Frontal cortex (tissue), 4 donors: ENCODE measurements at places on chromosomes 4 and X.

GRCh38 chr4:13159041-13159620 lies 325.0 kb downstream of the RAB28 start:
- DNase-seq = no peak

DNA sequence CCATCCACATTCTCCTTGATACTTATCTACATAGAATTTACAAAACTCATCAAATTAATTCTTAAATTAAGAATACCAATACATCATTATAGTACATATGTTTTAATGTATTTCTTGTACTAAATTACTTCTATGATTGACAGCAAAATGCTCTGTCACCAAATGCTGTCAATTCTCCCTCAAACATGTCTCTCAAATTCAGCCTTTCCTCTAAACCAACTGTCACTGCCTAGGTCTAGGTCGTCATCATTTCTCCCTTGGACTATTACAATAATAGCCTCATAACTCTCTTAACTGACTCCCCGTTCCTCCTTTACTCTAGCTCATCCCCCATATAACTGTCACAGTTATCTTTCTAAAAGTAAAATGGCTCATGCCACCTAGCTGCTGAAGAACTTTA lies 279.7 kb upstream of the FSTL5 start:
- DNase-seq = no peak

DNA sequence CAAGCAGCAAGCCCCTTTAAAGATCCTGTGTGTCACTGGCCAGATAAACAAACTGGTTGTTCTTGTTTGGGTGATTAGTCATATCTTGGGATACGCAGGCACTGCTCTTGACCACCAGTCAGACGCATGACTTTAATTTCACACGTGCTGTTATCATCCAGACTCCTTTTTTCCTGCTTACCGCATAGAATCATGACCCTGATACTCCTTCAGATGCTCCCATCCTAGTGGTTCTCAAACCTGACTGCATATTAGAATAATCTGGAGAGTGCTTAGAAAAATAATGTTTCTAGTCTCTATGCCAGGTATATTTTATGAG lies 78.8 kb downstream of the CLDN22 start:
- no peak for DNase-seq

DNA sequence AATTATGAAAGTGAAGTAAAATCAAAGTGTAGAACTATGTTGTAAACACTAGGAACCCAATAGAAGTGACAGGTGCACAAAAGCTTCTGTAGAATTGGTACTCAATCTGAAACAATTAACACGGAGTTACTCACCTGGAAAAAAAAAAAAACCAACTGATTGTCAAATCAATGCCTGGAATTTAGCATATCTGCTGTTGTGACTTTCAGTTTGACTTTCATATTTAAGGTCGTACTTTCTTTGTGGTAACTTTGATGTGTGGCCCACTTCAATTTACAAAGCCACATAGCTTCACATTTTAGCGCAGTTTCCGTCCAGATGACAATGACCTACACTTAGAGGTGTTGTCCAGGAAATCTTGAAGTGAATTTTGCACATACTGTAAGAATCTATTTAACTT lies 1124.9 kb downstream of the STIM2 start:
- DNase-seq = no peak

DNA sequence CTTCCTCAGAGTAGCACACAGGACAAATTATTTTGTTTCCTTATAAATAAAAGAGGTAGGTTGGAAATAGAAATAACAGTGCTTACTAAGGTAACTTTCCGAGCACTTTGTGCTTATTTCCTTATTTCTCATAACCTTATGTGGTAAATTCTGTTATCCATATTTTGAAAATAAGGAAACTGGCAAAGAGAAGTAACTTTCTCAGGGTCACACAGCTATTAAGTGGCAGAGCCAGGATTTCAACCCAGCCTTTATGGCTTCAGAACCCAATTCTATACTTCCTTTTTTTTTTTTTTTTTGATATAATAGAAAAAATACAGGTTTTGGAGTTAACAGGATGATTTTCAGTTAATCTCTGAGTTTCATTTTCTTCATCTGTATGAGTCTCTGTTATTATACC lies 3.3 kb downstream of the UTP3 start:
- DNase-seq = no peak
